ENCODE measurements at places on chromosomes 5 and 9.

GRCh38 chr5:139631520-139632165 lies 16.5 kb upstream of the CXXC5 start:
- DNase-seq, result no peak

- DNase-seq, result no peak
These were observed 62.3 kb upstream of the CDH18 start for GRCh38 chr5:20050262-20050661.

GRCh38 chr5:86689103-86689729 lies 71.5 kb downstream of the COX7C start:
- DNase-seq, result no peak

GRCh38 chr5:150138551-150139265 lies 16.9 kb downstream of the PDGFRB start:
- DNase-seq, result peak; percentile 88

- DNase-seq, result no peak
These were observed 36.5 kb upstream of the SLC9A3 start for GRCh38 chr5:560792-561166.

DNA sequence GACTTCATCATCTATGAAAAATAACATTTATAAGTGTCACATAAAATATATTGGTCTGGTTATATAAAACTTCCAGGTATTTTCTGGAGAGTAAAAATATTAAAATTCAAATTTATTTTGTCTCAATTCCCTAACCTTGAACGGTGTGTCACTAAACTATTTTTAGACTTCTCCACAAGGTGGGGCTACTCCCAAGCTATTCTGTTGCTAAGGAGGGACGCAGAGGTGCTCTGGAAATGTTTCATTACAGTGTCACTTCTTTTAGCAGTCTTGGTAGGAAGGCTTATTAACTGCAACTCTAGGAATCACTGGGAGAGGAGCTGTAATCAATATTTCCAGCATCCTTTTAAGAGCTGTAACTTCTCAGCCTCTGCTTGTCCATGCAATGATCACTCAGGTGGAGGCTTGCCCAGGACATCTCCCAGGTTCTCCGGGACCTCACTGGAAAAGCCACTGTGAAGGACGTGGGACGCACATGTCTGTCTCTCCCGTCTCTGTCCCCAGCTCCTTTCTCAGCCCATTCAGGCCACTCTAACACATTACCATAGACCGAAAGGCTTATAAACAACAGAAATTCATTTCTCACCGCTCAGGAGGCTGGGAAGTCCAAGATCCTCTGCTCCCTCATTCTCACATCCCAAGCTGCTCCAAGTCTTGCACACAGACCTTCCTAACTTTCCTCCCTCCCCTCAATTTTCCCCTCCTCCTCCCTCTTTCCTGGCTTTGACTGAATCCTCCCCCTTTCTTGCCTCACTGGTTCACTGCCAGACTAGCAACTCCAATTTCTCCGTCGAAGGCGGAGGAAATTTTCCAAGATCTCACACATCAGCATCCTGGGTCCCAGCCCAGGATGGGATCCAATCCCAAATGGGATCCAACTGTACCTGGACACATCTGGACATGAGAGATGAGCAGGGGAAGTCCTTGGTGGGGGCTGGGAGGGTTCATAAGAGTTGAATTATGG lies 32.7 kb upstream of the DNAH5 start:
- peak; percentile 36 for DNase-seq

DNA sequence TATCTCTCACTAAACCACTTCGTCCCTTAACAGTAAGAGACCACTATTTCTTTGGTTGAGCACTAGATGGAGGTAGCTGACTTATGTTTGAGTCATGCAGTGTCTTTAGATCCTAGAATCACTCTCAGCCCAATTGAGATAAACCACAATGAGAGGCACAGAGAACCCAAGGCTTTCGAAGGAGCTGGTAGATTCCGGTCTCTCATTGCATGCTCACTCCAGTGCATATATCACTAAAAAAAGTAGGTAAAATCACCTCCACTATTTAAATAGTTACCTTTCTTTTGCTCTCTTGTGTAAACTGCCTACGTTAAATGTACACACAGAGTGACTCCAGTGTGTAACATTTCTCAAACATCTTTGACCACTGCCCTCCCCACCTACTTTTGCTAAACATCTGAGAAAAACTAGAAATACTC lies 27.6 kb downstream of the ACTL7A start:
- DNase-seq, result peak; percentile 38

- no peak for DNase-seq
These were observed 13.1 kb downstream of the LPCAT1 start for GRCh38 chr5:1510631-1511030.

GRCh38 chr9:86859056-86859455 lies 88.2 kb downstream of the GAS1 start:
- DNase-seq, result no peak

DNA sequence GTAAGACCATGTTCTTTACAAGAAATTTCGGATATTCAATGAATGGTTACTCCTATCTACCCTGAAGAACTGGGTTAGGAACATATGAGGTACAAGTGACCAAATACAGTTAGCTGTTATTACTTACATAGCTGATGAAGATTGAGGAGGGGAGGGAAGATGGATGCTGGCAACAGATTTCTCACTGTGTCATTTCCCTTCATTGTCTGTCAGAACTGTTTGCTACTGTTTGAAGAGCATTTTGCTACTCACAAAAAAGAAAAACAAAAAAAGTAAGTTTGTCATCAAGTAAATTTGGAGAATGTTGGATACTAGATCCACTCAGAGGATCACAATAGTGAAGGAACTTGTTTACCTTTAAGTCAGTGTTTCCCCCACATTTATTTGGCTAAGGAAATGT lies 53.7 kb downstream of the ENC1 start:
- no peak for DNase-seq

DNA sequence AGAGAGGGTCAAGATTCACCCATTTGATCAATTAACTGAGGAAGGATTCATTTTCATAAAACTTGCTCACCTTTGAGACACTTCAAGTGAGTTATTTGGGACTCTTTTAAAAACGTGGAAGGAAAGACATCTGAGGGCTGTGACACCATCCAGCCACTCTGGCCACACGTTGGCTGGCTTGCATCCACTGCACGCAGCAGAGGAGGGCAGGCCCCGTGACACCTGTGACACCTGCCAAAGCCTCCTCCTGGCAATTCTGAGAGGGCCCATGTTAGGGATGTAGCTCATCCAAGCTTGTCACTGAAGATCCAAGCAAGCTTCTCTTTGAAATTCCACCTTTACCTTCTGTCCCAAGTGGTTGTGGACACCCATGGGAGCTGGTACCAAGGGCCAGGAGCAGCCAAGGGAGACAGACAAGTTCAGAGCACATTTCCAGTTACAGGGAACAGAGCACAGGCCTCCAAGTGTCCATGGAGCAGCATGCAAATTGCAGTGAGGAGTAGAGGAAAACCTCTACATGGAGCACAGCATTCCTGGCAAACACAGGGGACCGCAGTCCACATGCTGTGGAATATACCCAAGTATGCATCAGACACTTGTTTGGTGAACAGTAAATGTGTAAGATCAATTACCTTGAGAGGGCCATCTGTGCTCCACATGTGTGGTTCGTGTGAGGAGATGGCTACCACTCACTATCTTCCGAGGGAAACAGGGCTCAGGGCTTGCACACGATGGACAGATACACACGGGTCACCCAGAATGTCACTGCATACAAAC lies 4.8 kb downstream of the PRSS3 start:
- no peak for DNase-seq

GRCh38 chr9:87587356-87587745 lies 89.7 kb downstream of the DAPK1 start:
- no peak for DNase-seq
